ENCODE measurements at places on chromosomes 4 and X.

- no peak for DNase-seq
These were observed 39.9 kb upstream of the GLRA2 start for GRCh38 chrX:14489437-14489836.

DNA sequence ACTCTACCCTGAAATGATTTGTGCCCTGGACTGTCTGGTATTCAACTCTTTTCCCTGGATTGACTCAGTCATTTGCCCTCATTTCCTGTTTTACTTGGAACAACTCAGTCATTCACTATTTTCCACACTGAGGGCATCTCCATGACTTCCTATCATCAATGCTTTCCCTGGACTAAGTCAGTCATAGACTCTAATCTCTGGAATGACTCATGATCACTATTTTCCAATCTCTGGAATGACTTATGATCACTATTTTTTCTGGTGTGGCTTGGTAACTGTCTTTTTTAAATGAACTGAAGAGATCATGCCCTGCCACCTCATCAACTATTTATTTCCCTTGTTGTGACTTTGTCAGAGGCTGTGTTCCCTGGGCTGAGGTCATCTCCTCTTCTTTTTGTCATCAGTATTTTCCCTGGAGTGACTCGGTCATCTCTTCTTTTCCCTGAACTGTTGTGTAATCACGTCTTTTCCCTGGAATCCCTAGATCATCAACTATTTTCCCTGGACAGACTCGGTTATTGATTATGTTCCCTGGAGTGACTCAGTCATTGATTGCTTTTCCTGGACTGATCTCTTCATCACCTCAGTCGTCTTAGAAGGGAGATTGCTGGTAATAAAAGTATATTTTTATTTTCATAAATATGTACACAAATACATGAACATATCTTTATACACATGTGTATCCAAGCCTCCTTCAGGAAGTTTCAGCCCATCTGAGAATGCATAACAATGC, 327.1 kb upstream of the VCX start:
- no peak for DNase-seq

DNA sequence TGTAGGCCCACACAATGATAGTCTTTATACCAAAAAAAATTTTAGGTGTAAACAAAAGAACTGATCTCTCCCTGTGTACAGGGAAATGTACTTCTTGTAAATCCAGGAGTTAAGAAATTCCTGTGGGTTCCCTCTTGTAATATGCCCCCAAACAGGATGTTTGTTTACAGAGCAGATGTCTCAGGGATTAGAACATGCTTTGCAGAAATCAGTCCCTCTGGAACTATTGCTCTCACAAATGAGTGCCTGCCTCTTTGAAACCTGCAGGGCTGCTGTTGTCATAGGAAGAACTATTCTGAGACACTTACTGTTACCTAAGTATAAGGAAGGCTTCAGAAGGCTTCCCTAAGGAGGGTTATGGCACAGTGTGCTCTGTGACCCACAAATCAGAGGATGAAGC, 35.6 kb downstream of the PAK3 start:
- DNase-seq, result no peak

DNA sequence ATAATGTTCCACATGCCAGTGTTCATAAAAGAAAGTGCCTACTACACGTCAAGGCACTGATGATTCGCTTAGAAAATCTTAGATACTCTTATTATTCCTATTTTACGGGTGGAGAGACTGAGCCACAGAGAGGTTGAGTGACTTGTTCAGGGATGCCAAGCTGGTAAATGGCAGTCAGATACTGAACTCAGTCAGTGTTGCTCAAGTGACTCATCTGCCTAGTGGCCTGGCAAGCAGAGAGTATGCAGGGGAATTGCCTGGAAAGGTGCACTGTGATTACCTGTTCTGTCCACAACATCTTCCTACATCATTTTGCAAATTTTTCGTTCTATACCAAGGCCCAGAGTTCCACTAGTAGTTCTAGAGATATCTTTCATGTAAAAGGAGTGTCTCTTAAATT, 68.4 kb downstream of the RAPGEF2 start:
- DNase-seq, result no peak

- DNase-seq, result no peak
These were observed 64.7 kb upstream of the ACSL1 start for GRCh38 chr4:184890499-184890898.

DNA sequence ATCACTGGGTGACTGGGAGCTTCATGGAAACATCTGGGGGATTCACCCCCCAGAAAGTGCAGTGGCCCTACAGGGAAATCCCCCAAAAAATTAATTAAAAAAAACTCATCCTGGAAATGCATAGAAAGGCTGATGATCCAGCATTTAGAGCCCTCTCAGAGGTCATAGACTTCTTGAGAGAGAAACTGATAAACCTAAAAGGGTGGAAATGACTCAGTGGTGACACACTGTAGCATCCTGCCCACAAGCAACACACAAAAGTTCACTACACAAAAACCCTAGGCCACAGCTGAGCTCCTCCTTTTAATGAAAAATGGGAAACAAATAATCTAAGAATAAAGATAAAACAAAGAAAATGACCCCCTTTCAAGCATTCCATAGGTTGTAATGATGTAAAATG, 911.5 kb downstream of the GLUD2 start:
- DNase-seq, result no peak

DNA sequence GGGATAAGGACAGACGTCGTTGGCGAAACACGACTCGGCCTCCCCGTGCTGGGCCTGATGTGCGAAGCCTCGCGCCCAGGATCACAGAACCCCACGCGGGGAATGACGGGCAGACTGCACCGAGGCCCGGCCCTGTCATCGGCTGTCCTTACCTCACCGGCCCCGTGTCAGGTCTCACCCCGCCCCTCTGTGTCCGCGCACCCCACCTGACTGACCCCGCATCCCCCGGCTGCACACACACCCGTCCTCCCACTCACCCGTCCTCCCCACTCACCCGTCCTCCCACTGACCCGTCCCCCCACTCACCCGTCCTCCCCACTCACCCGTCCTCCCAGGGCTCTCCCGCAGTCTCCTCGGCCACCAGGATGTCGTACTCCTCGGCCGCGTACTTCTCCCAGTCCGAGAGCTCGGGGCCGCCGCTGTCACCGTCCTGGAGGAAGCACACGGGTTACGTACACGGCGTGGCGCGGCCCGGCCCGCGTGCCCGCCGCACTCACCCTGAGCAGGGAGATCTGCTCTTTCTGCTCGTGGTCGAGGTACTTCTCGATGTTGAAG, 19.8 kb upstream of the GTPBP6 start:
- DNase-seq, result no peak

DNA sequence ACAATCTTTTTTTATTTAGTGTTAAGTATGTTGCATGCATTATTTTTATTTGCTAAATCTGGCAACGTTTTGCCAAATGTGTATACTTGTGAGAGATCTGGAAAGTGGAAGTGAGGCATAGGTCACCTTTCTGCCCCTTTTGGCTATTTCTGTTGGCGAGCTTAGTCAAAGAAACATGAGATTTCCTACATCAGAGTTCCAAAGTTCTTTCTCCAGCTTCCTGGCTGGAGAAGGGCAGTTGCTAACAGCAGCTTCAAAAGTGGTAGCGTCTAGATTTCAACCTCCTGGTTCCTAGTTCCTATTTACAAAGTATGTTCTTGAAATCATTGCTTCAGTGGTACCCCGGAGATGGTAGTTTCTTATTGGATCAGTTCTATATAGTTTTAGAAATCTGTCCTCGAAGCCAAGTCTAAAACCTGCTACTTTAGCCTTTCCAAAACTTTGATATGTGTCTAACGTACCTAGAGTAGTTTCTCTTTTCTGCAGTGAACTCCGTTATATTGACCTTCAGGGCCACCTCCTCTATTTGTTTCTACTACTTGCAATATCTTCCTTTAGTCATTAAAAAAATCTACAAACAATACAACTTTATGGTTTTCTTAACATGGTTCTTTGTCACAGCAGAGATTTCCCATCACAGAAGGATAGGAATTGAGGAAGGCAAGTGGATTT, 455.8 kb upstream of the FTHL17 start:
- no peak for DNase-seq

- DNase-seq, result peak; percentile 66
These were observed 82.5 kb downstream of the HPRT1 start for GRCh38 chrX:134542485-134542884.

- peak; percentile 4 for DNase-seq
These were observed 248.6 kb downstream of the PCDH18 start for GRCh38 chr4:137283737-137284136.

GRCh38 chr4:38560768-38561558, 103.0 kb upstream of the KLF3 start:
- no peak for DNase-seq

- no peak for DNase-seq
These were observed 3.9 kb downstream of the BST1 start for GRCh38 chr4:15706646-15707362.

- DNase-seq, result peak; percentile 59
These were observed 44.1 kb downstream of the TIGD4 start for GRCh38 chr4:152735396-152735859.

GRCh38 chr4:140102421-140102820, 51.6 kb downstream of the MAML3 start:
- DNase-seq, result no peak

DNA sequence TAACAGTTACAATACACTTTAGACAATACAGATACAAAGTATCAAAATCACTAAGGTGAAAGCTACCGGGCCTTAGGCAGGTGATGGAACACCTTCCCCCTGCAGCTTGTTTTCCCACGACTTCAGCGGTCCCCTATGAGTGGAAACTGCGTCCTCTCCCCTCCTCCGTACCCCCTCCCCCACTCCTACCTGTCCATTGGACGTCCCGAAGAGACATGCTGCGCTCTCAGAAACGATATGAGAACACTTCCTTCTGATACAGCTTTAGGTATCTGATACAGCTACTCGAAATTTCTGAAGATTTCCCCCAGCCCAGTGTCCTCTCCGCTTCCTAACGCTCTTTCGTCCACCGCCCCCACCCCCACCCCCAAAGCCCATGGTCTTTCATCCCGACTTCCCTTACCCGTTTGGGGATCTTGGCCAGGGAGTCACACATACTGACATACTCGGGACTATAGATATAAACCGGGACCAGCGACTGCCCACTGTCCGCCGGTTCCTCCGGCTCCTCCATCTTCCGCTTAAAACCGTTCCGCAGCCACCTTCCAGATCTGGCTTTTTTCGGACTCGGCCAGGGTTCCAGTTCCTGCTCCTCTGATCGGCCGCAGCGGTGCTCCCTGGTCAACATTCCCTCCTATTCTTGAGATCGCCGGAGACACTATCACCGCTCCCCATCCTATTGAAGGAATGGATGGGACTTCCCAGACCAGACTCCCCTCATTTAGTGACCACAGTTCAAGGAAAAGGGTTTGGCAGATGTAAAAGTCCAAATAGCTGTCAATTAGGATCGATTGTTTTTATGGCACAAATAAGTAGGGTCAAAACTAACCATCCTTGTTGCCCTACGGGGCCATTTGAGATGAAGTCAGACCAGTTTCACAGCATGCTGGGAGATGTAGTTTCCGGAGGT, at the start of gene HDAC8:
Gene HDAC8 (minus strand): TSS at position 596 of the 910 bp plus-strand sequence. CDS start 82 bp downstream, at position 514.
- peak; percentile 43 for DNase-seq

DNA sequence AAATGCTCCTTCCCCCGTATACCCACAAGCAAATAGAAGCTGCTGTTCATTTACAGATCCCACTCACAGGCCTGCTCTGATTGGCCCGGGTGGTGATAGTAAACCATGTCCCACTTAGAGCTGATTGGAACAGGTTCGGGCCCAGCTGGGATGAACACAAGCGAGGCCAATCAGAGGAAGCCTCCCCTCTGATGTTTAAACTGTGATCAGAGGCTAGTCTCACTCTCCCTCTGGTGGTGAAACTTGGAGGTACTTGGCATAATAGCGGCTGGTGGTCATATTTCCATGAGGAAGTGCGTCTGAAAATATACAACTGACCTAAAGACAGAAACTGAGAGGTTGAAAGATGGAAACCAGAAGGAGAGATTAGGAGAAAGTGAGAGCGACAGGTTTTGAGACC, 51.5 kb upstream of the TRPC3 start:
- DNase-seq, result peak; percentile 18

GRCh38 chr4:12408364-12408763, 979.7 kb upstream of the HS3ST1 start:
- no peak for DNase-seq

DNA sequence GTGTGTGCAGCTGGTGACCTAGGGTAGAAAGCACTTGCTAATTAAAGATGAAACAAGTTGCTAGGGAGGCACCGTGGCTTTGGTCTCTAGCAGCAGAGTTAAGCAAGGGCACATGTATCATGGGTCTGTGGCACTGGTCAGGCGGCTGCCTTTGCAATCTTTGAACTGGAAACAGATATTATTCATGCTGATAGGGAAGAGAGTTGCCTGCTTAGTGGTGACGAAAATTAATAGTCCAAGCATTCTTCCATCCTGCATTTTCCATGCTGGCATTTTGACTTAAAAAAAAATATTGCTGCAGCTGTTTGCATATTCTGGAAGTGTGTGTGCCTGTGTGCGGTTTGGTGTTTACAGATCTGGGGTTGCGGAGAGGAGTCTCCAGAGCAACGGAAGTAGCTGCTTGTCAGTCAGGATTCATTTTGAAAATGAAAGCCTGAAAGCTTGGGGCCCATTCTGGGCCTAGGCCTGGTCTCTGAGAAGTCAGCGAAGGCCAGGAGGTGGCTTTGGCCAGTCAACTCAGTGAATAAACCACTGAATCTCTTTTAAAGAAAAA, 2.3 kb upstream of the SOWAHD start:
- no peak for DNase-seq

DNA sequence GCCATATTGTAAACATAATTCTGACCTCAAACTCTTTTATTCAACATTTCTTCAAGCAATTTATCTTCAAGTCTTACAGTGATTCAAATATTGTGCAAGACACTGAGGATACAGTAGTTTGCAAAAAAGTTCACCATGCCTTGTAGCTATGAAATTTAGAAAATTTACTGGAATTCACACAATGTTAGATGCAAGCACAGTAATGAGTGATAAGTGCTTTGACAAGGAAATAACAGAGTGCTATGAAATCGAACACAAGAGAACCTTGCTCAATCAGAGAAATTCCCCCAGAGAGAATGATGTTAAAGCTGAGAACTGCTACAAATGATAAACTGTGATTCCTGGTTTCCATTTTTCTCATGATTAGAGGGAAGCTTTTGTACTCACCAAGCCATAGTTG, 952.9 kb downstream of the FAT4 start:
- DNase-seq, result no peak

- peak; percentile 69 for DNase-seq
These were observed 103.9 kb downstream of the MAML3 start for GRCh38 chr4:140049849-140050637.

GRCh38 chrX:34900691-34901090, 41.9 kb upstream of the FAM47B start:
- DNase-seq, result no peak

DNA sequence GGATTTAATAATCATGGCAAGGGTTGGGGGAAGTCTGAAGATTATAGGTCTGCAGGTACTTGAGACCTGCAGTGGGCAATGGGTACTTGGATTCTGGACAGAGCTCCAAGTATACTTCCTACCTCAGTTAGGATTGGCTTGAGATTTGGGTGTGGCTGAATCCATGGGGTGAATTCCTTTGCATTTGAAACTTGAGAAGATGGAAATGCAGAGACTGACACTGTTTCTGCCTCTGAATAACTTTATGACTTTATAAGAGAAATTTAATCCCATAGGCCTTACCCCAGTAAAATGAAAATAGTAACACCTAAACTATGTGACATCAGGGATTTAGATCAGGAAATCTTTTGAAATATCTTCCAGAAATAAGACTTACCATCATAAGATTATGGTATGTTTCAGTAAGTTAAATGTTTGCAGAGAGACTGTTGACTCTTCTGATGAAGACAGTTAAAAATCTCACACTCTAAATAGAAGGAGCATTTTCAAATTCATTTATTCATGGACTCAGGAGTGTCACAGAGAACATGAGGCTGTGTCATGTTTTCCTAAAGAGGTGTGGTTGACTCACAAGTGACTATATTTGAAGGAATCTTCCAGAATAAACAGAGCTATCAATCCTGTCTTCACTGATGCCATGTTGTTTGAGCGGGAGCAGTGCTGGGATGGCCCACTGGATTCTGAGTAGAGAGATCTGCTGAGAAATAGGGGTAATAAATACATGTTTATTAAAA, 513.5 kb upstream of the NR3C2 start:
- DNase-seq, result no peak
